Stimulated activated naive B cell treated with anti-CD40 and anti-IgM and Interleukin-4, amounts not matched to agents 10 μg/mL and 1 μg/mL and 100 μg/mL, for 72 hours (primary cell): ENCODE measurements at places on chromosomes 11 and 22.
A peak's percentile ranks its signal among the peaks of the same experiment; 100 is the strongest.

- no peaks in the 10 kb centered on the region for H3K27me3 ChIP-seq
- peak within 1 kb of the TSS; percentile 76 for H3K27ac ChIP-seq
- H3K4me1 ChIP-seq = peaks cover 28% of the 10 kb centered on the region
- H3K4me3 ChIP-seq = peak within 1 kb of the TSS; percentile 84
- peak; percentile 76 for DNase-seq
These were observed at the start of gene SERHL2 for GRCh38 chr22:42553475-42554361. Gene SERHL2 (plus strand): TSS chr22:42553956. CDS start chr22:42554021, 65 bp downstream.

DNA sequence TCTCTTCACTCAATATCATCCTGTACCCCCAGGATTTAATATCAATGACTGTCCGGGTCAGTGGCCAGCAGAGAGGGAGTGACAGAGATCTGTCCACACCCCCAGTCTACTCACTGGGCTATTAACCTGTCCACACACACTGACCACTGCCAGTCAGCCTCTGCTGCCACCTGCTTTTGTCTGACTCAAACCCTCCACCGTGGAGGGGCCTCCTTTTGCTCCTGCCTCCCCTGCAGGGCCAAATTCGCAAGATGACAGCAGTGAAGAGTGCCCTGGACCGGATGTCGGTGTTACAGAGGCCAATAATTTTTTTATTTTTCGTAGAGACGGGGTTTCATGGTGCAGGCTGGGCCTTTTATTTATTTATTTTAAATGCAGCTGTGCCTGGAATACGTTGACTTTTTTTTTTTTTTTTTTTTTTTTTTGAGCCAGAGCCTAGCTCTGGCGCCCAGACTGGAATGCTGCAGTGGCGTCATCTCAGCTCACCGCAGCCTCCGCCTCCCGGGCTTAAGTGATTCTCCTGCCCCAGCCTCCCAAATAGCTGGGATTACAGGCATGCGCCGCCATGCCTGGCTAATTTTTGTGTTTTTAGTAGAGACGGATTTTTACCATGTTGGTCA lies 5.1 kb downstream of the PDXP start:
- H3K27ac ChIP-seq = no peak overlapping the region
- peaks cover 55% of the 10 kb centered on the region for H3K4me1 ChIP-seq
- DNase-seq = no peak
- no peak overlapping the region for H3K4me3 ChIP-seq

GRCh38 chr11:132125988-132126871 lies 755.8 kb downstream of the NTM start:
- H3K4me1 ChIP-seq = no peaks in the 10 kb centered on the region
- no peak for DNase-seq
- H3K27me3 ChIP-seq = no peaks in the 10 kb centered on the region
- H3K36me3 ChIP-seq = no peaks in the 10 kb centered on the region
- H3K27ac ChIP-seq = no peak overlapping the region
- H3K4me3 ChIP-seq = no peak overlapping the region

- no peak for DNase-seq
- H3K4me1 ChIP-seq = no peaks in the 10 kb centered on the region
- no peak overlapping the region for H3K4me3 ChIP-seq
- H3K27me3 ChIP-seq = peaks cover 4% of the 10 kb centered on the region
- peaks cover 4% of the 10 kb centered on the region for H3K36me3 ChIP-seq
- H3K27ac ChIP-seq = no peak overlapping the region
These were observed 406.8 kb downstream of the ETS1 start for GRCh38 chr11:128180441-128181087.

DNA sequence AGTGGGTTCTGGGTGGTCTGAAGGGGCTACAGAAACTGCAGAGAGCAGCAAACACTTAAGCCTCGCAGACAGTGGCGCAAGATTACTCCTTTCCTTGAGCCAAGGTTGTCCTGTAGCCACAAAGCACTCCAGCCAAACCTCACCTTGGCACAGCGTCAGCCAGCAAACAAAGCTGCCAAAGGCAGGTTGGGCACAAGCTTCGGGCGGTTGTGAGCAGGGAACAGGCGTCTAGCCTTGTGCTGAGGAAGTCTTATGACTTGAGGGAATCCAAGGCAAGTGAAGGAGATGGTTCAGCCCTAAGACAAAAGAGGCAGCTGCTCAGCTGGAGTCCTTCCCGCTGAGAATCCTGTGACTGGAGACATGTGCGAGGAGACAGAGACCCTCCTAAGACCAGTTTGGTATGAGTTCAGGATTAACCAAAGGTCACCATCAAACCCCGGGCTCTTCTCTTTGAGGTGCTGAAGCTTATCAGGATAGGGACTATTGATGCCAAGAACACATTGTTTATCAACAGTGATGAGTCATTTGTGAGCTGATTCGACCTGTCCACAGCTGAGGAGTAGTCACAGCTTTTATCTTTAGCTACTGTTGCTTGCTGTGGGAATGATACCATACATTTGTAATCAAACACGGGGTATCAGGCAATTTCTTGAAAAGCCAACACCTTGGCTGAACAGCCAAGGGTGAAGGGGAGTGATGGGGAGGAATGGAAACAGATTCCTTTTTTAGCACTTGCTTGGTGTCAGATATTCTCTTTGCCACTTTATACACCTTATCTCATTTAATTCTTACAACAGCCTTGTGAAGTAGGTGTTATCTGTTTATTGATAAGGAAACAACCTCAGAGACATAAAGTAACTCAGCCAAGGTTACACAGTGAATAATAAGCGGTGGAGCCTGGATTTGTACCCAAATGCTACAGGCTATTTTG lies 4.6 kb downstream of the ADM start:
- peaks cover 17% of the 10 kb centered on the region for H3K27me3 ChIP-seq
- no peak for DNase-seq
- H3K36me3 ChIP-seq = peaks cover 6% of the 10 kb centered on the region

- peak overlapping the region; percentile 88 for H3K27ac ChIP-seq
- no peak for DNase-seq
- no peak overlapping the region for H3K4me3 ChIP-seq
- H3K4me1 ChIP-seq = peaks cover 93% of the 10 kb centered on the region
- peaks cover 22% of the 10 kb centered on the region for H3K36me3 ChIP-seq
- no peaks in the 10 kb centered on the region for H3K27me3 ChIP-seq
These were observed 10.2 kb downstream of the PACS1 start for GRCh38 chr11:66080055-66080817.

- H3K27me3 ChIP-seq = no peaks in the 10 kb centered on the region
- peak within 1 kb of the TSS; percentile 79 for H3K27ac ChIP-seq
- peaks cover 57% of the 10 kb centered on the region for H3K4me1 ChIP-seq
- H3K4me3 ChIP-seq = peak within 1 kb of the TSS; percentile 96
- peaks cover 27% of the 10 kb centered on the region for H3K36me3 ChIP-seq
These were observed at the start of gene RHOG for GRCh38 chr11:3840870-3841425. Gene RHOG (minus strand): TSS chr11:3840959. CDS start chr11:3828138, 12,821 bp downstream.

GRCh38 chr22:44956840-44957767 lies 52.7 kb downstream of the PHF21B start:
- H3K27me3 ChIP-seq = peaks cover 21% of the 10 kb centered on the region
- H3K4me1 ChIP-seq = no peaks in the 10 kb centered on the region
- H3K4me3 ChIP-seq = no peak overlapping the region
- DNase-seq = no peak
- no peaks in the 10 kb centered on the region for H3K36me3 ChIP-seq

- no peaks in the 10 kb centered on the region for H3K36me3 ChIP-seq
- H3K4me1 ChIP-seq = no peaks in the 10 kb centered on the region
- DNase-seq = no peak
These were observed 12.5 kb downstream of the MUC5B start for GRCh38 chr11:1235306-1235900.

DNA sequence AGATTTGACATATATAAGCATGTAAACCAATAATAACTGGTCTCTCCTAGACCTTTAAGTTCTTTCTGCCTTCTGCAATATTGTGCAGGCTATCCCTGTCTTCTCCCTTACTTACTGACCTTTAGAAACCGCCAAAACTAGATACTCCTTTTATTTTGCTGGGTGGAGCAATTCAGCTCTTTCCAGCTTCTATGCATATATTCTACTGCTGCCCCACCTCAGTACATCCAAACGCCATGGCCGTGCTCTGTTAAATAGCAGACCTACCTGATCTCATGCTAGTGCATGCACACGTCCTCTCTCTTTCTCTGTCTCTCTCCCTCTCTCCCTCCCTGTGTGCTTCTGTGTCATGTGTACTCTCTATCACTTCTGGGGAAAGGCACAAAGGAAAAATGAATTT lies 76.7 kb upstream of the CAPRIN1 start:
- DNase-seq = no peak
- no peaks in the 10 kb centered on the region for H3K27me3 ChIP-seq
- no peak overlapping the region for H3K27ac ChIP-seq
- no peaks in the 10 kb centered on the region for H3K36me3 ChIP-seq
- H3K4me3 ChIP-seq = no peak overlapping the region

GRCh38 chr11:30478923-30479322 lies 107.2 kb downstream of the MPPED2 start:
- H3K36me3 ChIP-seq = no peaks in the 10 kb centered on the region
- no peak overlapping the region for H3K4me3 ChIP-seq
- no peak for DNase-seq
- peaks cover 2% of the 10 kb centered on the region for H3K4me1 ChIP-seq
- no peak overlapping the region for H3K27ac ChIP-seq

- H3K4me3 ChIP-seq = no peak overlapping the region
- H3K27ac ChIP-seq = no peak overlapping the region
- peaks cover 47% of the 10 kb centered on the region for H3K27me3 ChIP-seq
- H3K36me3 ChIP-seq = no peaks in the 10 kb centered on the region
- DNase-seq = no peak
- H3K4me1 ChIP-seq = no peaks in the 10 kb centered on the region
These were observed 796 bp downstream of the MYOD1 start for GRCh38 chr11:17719938-17720795.

- DNase-seq = no peak
- H3K27ac ChIP-seq = no peak overlapping the region
- no peaks in the 10 kb centered on the region for H3K36me3 ChIP-seq
- peaks cover 3% of the 10 kb centered on the region for H3K27me3 ChIP-seq
These were observed 431.4 kb upstream of the CCDC90B start for GRCh38 chr11:83717537-83717936.

DNA sequence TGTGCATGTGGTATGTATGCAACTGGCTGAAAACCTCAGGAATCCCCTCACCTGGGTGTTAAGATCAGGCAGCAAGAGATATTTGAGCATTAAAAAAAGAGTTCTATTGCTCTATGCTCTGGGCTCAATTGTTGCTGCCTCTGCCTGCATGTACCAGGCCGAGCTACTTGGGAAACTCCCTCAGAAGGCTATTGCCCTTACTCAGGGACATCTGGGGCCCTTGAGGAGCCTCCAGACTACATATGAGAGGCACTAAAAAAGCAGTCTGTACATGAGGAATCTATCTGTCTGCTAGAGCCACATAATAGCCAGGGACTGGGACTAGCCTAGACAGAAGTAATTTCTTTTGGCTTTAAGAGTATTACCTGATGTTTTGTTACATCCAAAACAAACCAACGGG lies 120.1 kb downstream of the SWAP70 start:
- DNase-seq = no peak
- no peak overlapping the region for H3K4me3 ChIP-seq
- H3K27me3 ChIP-seq = no peaks in the 10 kb centered on the region
- no peak overlapping the region for H3K27ac ChIP-seq

DNA sequence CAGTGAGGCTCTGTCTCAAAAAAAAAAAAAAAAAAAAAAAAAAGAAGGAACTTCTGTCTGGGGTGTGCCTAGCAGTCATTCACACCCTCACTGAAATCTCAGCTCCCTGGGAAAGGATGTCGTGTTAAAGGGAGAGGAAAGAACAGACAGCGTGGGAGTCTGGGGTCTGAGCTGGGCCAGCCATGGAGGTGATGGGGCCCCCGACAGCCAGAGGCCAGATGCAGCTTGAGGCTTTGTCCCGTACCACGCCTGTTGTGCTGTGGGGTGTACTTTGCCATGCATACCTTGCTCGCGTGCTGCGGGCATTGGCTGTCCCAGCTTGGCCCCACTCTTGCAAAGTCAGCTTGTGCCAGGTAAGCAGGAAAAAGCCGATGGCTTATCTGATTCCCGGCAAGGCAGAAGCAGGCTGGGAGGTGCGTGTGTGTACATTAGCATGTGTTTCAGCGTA lies 4.6 kb downstream of the SYT12 start:
- no peaks in the 10 kb centered on the region for H3K36me3 ChIP-seq
- H3K4me1 ChIP-seq = peaks cover 34% of the 10 kb centered on the region
- peaks cover 68% of the 10 kb centered on the region for H3K27me3 ChIP-seq
- H3K27ac ChIP-seq = no peak overlapping the region
- DNase-seq = no peak

DNA sequence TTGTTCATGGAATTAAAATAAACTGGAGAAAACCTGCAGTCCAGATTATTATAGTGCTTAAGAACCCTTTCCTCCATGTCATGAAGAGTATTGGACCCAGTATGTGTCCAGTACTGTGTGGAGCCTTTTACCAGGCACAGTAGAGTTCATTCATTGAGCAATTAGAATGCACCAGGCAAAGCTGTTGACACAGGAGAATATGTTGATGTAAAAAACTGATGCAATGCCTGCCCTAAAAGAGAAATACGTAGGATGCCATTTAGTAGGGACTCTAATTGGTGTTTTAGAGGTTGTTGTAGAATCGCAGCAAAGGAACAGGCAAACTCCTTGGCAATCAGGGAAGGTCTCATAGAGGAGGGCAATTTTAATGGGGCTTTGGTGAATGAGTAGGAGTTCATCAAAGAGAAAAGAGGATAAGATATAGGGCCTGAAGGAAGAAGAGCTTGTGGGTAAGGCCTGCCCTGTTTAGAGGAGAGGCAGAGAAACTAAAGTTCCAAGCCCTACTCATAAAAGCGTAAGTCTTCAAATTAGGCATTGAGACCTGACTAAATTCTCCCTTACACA lies 126.4 kb downstream of the SEZ6L start:
- no peak overlapping the region for H3K27ac ChIP-seq
- H3K4me3 ChIP-seq = no peak overlapping the region

GRCh38 chr11:102799681-102800340 lies 1.9 kb upstream of the MMP1 start:
- DNase-seq = no peak
- no peaks in the 10 kb centered on the region for H3K27me3 ChIP-seq
- no peaks in the 10 kb centered on the region for H3K36me3 ChIP-seq
- no peak overlapping the region for H3K27ac ChIP-seq
- no peaks in the 10 kb centered on the region for H3K4me1 ChIP-seq

- H3K27me3 ChIP-seq = no peaks in the 10 kb centered on the region
- no peak for DNase-seq
- H3K27ac ChIP-seq = peak overlapping the region; percentile 52
- H3K4me1 ChIP-seq = no peaks in the 10 kb centered on the region
- no peak overlapping the region for H3K4me3 ChIP-seq
These were observed 75.9 kb downstream of the JAM3 start for GRCh38 chr11:134144744-134145143.

DNA sequence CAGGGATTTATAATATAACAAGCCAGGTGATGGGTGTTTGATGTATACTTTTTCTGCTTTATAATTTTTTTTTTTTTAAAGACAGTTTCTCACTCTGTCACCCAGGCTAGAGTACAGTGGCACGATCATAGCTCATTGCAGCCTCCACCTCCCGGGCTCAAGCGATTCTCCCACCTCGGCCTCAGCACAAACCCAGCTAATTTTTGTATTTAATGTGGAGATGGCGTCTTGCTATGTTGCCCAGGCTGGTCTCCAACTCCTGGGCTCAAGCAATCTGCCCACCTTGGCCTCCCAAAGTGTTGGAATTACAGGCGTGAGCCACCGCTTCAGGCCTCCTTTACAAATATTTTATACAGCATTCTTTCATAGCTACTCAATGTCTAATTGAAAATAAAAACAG lies 48.6 kb downstream of the MORC2 start:
- H3K36me3 ChIP-seq = peaks cover 28% of the 10 kb centered on the region
- H3K27ac ChIP-seq = no peak overlapping the region
- H3K27me3 ChIP-seq = no peaks in the 10 kb centered on the region
- DNase-seq = no peak
- H3K4me3 ChIP-seq = no peak overlapping the region
- peaks cover 6% of the 10 kb centered on the region for H3K4me1 ChIP-seq
